ENCODE measurements at places on chromosomes 11 and 22.

GRCh38 chr11:58429273-58429672, 1.4 kb upstream of the OR5B2 start:
- DNase-seq, result no peak

GRCh38 chr11:115623021-115623451, 118.8 kb upstream of the CADM1 start:
- DNase-seq, result peak; percentile 2

DNA sequence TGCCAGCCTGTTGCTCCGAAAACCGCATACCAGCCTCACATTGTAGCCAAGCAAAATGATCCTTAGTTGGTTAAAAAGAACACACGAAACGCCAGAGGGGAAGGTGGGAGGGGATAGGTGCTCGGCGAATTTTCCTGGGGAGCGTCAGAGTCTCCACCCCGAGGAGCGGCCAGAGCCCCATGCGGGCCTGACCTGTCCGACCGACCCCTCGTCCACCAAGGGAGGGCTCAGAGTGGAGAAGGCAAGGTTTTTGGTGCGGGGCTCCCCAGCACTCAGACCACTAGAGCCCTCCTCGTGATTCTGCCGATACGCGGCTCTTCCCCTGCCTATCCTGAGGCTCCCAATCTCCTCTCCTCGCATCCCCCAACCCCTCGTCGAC, 39.6 kb downstream of the DIXDC1 start:
- peak; percentile 77 for DNase-seq

- no peak for DNase-seq
These were observed 22.5 kb downstream of the PISD start for GRCh38 chr22:31639436-31640039.

DNA sequence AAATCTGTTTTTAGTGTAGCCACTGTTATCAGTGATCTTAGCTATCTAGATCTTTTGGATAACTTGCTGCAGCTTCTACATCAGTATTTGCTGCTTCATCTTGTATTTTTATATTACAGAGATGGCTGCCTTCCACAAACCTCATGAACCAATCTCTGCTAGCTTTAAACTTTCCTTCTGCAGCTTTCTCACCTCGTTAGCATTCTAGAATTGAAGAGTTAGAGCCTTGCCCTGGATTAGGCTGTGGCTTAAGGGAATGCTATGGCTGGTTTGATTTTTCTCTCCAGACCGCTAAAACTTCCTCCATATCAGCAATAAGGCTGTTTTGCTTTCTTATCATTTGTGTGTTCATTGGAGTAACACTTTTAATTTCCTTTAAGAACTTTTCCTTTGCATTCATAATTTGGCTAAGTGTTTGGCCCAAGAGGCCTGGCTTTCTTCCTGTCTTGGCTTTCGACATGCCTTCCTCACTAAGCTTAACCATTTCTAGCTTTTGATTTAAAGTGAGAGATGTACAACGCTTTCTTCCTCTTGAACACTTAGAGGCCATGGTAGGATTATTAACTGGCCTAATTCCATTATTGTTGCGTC, 51.9 kb downstream of the LDLRAD3 start:
- DNase-seq, result no peak

GRCh38 chr11:129960216-129961214, 42.1 kb downstream of the PRDM10 start:
- peak; percentile 63 for DNase-seq

DNA sequence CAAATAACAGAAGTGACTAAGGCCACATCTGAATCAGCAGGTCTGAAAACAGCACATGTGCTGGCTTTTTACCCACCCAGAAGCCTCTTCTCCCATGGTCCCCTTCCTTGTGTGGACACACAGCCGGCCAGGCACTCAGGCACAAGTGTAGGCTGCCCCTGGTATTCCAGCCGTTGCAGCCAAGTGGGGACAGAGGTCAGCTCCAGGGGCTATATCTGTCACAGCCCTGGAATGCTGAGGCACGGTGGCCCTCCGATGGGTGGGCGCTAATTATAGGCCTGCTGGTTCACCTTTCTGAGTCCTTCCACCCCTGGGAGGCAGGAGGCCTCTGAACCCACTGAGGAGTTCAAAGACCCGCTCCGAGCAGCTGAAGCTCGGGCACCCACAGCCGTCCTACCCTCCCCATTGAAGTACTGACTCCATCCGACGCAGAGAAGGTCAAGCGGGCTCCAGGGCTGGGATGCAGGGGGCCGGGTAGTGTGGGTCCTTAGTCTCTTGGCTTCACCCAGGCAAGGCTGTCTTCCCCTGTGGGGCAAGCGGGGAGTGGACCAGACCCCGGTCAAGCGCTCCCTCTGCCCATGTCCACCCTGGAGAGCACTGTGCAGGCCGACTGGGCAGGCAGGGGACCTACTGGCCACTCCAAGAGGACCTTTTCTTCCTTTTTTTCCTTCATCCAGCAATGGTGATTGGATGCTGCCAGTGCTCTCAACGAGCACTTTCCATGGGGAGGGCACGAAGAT, 14.3 kb downstream of the FGF3 start:
- DNase-seq, result no peak

GRCh38 chr11:64234647-64235379, 429 bp downstream of the VEGFB start:
- peak; percentile 34 for DNase-seq

DNA sequence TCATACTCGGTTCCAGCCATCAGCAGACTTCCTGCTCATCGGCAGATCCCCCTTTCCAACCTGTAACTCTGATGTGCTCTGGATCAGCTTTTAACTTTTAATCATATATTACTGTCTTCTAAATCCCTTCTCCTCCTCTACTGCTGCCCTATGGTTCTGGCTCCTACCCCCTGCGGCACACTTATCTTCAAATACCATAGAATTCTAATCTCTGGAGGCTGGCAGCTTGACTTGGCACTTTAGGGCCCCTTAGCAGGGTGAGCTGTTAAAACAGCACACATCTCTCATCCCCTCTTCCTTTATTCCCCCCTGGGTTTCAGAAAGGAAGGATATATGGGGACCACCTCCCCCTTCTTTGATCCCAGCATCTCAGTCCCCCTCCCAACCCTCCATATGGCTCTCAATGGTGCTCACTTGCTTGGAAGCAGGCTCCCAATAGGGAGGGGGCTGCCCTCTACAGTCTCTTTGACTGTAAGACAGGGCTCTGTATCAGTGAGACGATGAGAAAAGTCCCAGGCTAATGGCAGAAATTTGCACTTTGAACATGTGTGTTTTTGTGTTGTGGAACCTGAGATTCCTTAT, 4.4 kb upstream of the CNTF start:
- DNase-seq, result no peak

GRCh38 chr11:93842034-93842433, 8.4 kb downstream of the VSTM5 start:
- no peak for DNase-seq

- no peak for DNase-seq
These were observed 70.2 kb downstream of the NELL1 start for GRCh38 chr11:20739577-20739976.

- no peak for DNase-seq
These were observed 14.0 kb upstream of the ARSA start for GRCh38 chr22:50641696-50642607.

GRCh38 chr11:20156876-20157613, 3.2 kb downstream of the DBX1 start:
- no peak for DNase-seq

GRCh38 chr11:65785319-65786007, 1.4 kb upstream of the OVOL1 start:
- DNase-seq, result no peak

GRCh38 chr11:33695051-33695566, 5.5 kb downstream of the C11orf91 start:
- DNase-seq, result no peak

DNA sequence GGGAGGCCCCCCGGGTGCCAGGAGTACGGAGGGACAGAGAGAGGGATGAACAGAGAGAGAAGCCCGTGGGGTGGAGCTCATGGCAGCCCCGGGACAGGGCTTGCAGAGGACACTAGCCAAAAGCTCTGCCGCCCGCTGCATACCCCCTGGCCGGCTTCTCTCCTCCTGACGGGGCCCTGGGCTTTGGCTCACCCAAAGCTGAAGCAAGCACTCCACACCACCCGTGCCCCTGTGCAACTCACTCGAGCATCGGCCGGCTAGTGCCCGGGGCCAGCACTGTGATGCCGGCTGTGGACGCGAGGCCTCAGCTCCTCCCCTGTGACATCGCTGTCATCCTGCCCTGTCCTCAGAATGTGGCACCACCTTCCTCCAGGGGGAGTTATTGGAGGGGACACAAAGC, 429.6 kb downstream of the BRD1 start:
- no peak for DNase-seq

DNA sequence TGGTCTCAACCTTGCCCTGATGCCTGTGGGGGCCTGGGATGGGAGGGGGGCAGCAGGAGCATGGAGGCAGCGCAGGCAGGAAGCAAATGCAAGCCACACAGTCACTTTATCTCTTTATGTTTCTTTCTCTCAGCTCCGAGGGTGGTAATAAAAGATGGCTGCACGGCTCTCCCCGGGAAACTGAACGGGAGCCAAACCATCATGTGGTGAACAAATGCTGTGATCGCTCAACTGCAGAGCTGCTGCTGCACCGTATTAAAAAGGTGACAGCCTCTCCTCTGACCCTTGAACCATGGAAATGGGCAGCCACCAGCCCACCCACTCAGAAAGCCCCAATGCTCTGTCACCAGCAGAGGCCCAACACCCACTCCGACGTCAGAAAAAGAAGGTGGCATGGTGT, 110.0 kb downstream of the TIMP3 start:
- no peak for DNase-seq

- DNase-seq, result no peak
These were observed 33.0 kb upstream of the PLET1 start for GRCh38 chr11:112293614-112294013.

DNA sequence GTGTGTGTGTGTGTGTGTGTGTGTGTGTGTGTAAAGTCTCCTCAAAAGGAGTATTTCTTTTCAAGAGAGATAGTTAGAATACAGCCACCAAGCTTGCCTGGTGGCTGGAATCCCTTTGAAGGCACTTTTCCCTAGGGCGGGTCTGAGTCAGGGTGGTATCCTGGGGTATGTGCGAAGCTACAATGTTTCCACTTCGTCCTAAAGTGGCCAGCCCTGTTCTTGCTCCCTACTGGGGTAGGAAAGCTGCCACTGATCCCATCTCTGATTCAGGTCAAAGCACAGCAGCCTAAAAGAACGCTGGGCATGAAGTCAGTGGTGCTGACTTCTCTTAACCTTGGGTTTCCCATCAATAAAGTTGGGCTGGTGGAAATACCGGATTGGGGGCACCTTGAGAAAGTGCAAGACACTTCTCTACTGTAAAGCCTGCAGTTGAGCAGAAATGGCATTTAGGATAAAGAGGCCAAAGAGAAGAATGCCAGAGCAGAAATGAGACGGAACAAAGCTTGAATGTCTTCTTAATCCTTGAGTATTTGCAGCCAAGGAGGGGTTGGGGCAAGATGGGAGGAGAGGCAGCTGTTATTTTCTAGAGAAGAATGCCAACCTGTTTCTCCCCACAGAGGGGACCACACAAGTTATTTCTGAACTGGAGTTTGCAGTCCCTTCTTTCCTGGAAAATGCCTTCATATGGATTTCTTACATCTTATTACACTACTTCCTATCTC, 35.3 kb downstream of the ZNRF3 start:
- DNase-seq, result no peak

- DNase-seq, result no peak
These were observed 563.9 kb upstream of the B3GAT1 start for GRCh38 chr11:134975866-134976376.

- no peak for DNase-seq
These were observed 257.8 kb upstream of the SYN3 start for GRCh38 chr22:33315954-33316353.

DNA sequence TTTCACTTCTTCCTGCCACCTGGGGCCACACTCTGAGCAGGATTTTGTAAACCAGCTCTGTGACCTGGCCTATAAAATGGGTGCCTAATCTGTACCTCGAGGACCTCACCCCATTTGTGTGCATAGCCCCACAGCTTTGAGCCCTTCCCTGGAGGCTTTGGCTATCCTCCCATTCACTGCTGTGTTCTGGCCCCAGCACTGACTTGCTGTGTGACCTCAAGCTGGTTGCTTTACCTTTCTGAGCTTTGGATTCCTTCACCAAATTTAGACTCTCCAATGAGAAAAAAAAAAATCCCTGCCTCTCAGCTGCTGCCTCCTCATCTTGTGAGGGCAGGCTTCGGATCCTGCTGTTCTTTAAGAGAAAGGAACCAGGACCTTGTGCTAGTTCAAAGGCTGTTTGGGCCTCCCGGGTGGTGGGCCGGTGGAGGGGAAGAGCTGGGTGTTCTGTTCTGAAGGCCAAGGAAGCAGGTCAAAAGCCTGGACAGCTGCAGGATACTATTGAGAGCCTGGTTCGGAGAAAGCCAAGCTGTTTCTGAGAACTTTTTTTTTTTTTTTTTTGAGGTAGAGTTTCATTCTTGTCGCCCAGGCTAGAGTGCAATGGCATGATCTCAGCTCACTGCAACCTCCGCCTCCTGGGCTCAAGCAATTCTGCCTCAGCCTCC, 1.1 kb upstream of the PYGM start:
- no peak for DNase-seq

- no peak for DNase-seq
These were observed 1.5 kb upstream of the BAIAP2L2 start for GRCh38 chr22:38111925-38112355.

GRCh38 chr11:80034801-80035200, 594.0 kb upstream of the TENM4 start:
- DNase-seq, result no peak

GRCh38 chr22:46815896-46816731, 53.7 kb downstream of the TBC1D22A start:
- DNase-seq, result peak; percentile 17

GRCh38 chr11:43735961-43736360, 55.4 kb downstream of the HSD17B12 start:
- DNase-seq, result no peak

- no peak for DNase-seq
These were observed 70.4 kb upstream of the SHISAL1 start for GRCh38 chr22:44383064-44383575.

GRCh38 chr11:121886996-121887395, 229.0 kb downstream of the BLID start:
- no peak for DNase-seq

DNA sequence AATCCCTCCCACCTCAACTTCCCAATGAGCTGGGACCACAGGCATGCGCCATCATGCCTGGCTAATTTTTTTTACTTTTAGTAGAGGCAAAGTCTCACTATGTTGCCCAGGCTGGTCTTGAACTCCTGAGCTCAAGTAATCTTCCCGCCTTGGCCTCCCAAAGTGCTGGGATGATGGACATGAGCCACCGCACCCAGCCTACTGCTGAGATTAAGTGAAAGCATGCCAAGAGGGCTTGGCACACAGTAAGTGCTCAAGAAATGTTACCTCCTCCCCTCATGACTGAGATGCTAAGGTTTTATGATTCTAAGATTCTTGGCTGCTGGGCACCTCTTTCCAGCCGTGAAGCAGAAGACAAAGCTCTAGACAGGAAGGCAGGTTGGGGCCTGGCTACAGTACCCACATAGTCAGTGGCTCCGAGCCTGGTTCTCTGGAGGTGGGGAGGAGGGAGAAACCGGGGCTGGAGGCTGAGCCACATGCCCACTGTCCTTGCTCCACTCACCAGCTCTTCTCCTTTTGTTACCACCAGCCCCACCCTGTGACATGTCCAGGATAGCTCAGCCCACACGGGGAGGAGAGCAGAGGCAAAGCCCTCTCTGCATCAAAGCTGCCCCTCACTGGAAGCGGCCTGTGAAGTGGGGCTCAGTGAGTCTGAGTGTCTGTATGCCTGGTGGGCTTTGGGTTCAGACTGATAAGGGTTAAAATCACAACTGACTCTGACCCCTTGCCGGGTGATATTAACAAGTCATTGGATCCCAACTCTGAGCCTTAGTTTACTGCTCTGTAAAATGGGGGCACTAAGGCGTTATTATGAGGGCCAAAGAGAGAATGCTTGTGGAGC, 12.9 kb downstream of the ARHGEF17 start:
- no peak for DNase-seq

GRCh38 chr11:32586576-32587190, 3.1 kb downstream of the EIF3M start:
- peak; percentile 39 for DNase-seq
